SK-N-SH (cell line): ENCODE measurements at places on chromosomes 1 and 21. TPM values are rescaled to one million over a fixed set of nuclear protein-coding genes. Genes with fewer than 3 reads are reported as not detected.

Gene ANGPTL3
- polyA plus RNA-seq: not detected in 2 replicates

Gene MAN1C1
- 0.20 and 0.26 TPM in 2 replicates for polyA plus RNA-seq

Gene WNT9A
- polyA plus RNA-seq: 0.31 and 0.36 TPM in 2 replicates

Gene TESK2
- polyA plus RNA-seq: 1.3 TPM in 2 replicates

Gene EPHA10
- 0.05 and 0.06 TPM in 2 replicates for polyA plus RNA-seq

Gene CYYR1
- not detected in 2 replicates for polyA plus RNA-seq

Gene LMX1A
- not detected in 2 replicates for polyA plus RNA-seq

Gene REN
- not detected in 2 replicates for polyA plus RNA-seq

Gene CHAF1B
- polyA plus RNA-seq: 5.6 and 6.8 TPM in 2 replicates

Gene CASQ1
- polyA plus RNA-seq: 0.08 and 0.18 TPM in 2 replicates

Gene USH2A
- under 0.01 TPM in 1 of 2 replicates, not detected in the other for polyA plus RNA-seq

Gene KRTAP7-1
- not detected in 2 replicates for polyA plus RNA-seq

Gene CD1B
- polyA plus RNA-seq: not detected in 2 replicates

Gene GSTM1
- polyA plus RNA-seq: not detected in 2 replicates

Gene ZZZ3
- polyA plus RNA-seq: 14.2 and 17.2 TPM in 2 replicates

Gene NBPF14
- polyA plus RNA-seq: 2.9 and 3.2 TPM in 2 replicates

Gene DIO1
- polyA plus RNA-seq: not detected in 2 replicates

Gene RNF115
- polyA plus RNA-seq: 4.8 and 6.1 TPM in 2 replicates
